ENCODE measurements at places on chromosomes 16 and 17. TPM values are rescaled to one million over a fixed set of nuclear protein-coding genes. Genes with fewer than 3 reads are reported as not detected.

C17orf50 gene
- total RNA-seq = not detected

- H3K4me1 ChIP-seq = peaks cover 30% of the 10 kb centered on the region
- peak; percentile 90 for DNase-seq
- H3K27me3 ChIP-seq = no peaks in the 10 kb centered on the region
- H3K36me3 ChIP-seq = no peaks in the 10 kb centered on the region
- peak within 1 kb of the TSS; percentile 94 for H3K4me3 ChIP-seq
Measured at GRCh38 chr17:47693731-47694580, at the start of gene TBKBP1. TBKBP1 (plus strand) TSS chr17:47694161; CDS start chr17:47696113, 1,952 bp downstream.

- H3K4me1 ChIP-seq = peaks cover 7% of the 10 kb centered on the region
- no peak for DNase-seq
- peak overlapping the region; percentile 35 for H3K27ac ChIP-seq
Measured at GRCh38 chr17:17612085-17613022, 20.8 kb upstream of the PEMT start.

DNA sequence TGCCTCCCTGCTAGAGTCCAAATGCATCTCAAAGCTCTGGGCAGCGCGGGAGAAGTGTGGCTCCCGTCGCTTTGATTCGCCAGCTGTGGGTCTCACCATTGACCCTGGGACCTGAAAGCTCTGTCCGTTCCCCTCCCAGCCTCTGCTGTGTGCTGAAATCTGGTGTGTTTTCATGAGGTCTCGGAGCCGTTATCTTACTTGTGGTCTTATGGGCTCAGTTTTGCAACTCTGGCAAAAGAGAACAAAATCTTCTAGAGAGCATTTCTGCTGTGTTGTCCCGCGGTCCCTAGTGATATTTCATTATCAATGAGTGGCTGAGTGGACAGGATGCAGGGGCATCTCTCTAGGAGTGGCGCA is 13.3 kb downstream of the CRISPLD2 start:
- H3K36me3 ChIP-seq = no peaks in the 10 kb centered on the region
- no peak for DNase-seq
- no peaks in the 10 kb centered on the region for H3K27me3 ChIP-seq
- no peak overlapping the region for H3K4me3 ChIP-seq
- H3K27ac ChIP-seq = peak overlapping the region; percentile 57

GRCh38 chr17:37488009-37488604 is 1.6 kb upstream of the DUSP14 start:
- H3K27ac ChIP-seq = peak overlapping the region; percentile 86
- no peaks in the 10 kb centered on the region for H3K36me3 ChIP-seq
- H3K4me3 ChIP-seq = peak overlapping the region; percentile 90
- H3K4me1 ChIP-seq = peaks cover 31% of the 10 kb centered on the region
- DNase-seq = no peak

- no peaks in the 10 kb centered on the region for H3K4me1 ChIP-seq
- no peak overlapping the region for H3K4me3 ChIP-seq
- H3K36me3 ChIP-seq = no peaks in the 10 kb centered on the region
- H3K27me3 ChIP-seq = no peaks in the 10 kb centered on the region
- H3K27ac ChIP-seq = no peak overlapping the region
Measured at GRCh38 chr17:29196769-29197515, 16.7 kb upstream of the MYO18A start.

GRCh38 chr16:89338863-89339262 is 121.4 kb downstream of the ZNF778 start:
- no peak overlapping the region for H3K4me3 ChIP-seq
- DNase-seq = no peak

DNA sequence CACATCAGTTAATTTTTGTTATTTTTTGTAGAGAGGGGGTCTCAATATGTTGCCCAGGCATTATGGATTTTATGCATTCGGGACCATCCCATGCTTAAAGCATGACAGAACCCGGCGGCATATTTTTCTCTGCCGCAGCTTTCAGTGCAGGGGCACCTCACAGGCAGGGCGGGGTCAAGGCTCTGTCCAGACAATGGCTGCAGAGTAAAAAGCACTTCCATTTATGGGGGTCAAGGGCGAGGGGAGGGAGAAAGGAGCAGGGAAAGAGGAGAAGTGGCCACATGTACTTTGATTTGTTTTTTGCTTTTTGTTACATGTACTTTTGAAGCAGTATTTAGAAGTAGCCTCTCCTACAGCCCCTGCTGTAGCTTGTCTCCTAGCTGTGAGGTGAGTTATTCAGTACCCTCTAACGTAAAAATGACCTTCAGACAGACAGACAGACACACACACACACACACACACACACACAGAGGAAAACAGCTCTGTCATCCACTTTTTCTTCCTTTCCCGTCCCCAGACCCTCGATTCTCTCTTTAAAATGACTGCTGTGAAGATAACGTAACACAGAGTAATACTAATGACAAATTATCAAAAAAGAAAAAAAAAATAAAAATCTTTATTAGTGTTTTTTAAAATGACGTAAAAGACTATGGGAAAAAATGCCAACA is 856 bp upstream of the SCPEP1 start:
- H3K36me3 ChIP-seq = peaks cover 8% of the 10 kb centered on the region
- DNase-seq = no peak
- peaks cover 8% of the 10 kb centered on the region for H3K4me1 ChIP-seq
- no peak overlapping the region for H3K27ac ChIP-seq

GRCh38 chr16:15949210-15950160 is at the start of gene ABCC1:
ABCC1 (plus strand) TSS chr16:15949616; CDS start chr16:15949752, 136 bp downstream.
- peak within 1 kb of the TSS; percentile 84 for H3K27ac ChIP-seq
- DNase-seq = peak; percentile 92
- H3K4me3 ChIP-seq = peak within 1 kb of the TSS; percentile 88
- H3K4me1 ChIP-seq = peaks cover 43% of the 10 kb centered on the region

- DNase-seq = no peak
- no peak overlapping the region for H3K4me3 ChIP-seq
- no peak overlapping the region for H3K27ac ChIP-seq
Measured at GRCh38 chr16:51156807-51157200, 5.7 kb upstream of the SALL1 start.
